ENCODE measurements at places on chromosomes 5 and 9. TPM values are rescaled to one million over a fixed set of nuclear protein-coding genes. Genes with fewer than 3 reads are reported as not detected.

GRCh38 chr9:82021198-82021597 lies 32.6 kb downstream of the SPATA31D1 start:
- DNase-seq: no peak

GRCh38 chr9:134575103-134575900 lies 66.3 kb upstream of the COL5A1 start:
- no peak for DNase-seq

DNA sequence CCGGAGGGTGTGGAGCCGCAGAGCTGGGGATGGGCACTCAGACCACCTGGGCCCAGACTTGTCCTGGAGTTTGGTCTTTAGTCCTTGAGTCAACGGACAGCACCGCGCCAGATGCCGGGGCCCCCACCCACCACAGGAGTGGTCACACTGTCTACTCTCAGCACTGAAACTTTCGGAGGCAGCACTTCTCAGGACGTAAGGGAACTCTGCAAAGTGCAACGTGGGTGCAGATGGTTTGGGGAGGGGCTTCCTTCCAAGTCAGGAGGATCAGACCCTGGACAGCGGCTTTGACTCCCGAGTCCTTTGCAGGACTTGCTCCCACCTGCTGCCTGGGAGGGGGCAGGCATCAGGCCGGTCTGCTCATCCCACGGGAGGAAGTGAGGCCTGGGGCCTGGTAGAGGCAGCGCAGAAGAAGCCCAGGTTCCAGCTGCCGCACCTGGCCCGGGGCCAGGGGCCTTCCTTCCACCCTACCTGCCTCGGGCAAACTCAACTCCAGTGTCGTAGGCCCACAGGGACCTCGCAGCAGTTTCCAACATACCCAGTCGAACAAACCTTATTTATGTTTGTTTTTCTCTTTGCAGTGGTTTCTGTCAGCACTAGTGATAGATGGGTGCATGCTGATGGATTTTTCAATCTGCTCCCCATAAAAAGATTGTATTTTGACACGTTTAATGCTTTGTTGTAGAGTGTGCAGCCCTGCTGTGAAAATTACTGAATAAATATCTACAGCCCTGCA lies 149.8 kb upstream of the PPP1R26 start:
- DNase-seq: no peak

DNA sequence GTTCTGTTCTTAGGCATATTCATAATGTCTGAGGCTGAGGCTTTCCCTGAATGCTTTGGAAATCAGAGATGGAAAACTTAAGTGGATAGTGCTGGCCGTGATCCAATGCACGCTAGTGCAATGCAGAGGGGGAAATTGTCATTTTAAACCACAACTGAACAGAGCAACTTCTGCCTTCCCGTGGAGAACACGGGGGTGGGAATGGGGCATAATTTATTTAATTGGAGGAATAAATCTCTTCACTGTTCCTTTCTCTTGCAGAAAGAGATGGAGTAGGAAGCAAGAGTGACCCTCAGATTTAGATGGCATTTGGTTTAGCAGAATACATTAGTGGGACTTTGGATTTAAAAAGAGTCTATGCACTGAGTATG lies 22.9 kb upstream of the NREP start:
- no peak for DNase-seq

- no peak for DNase-seq
Observed at GRCh38 chr9:113331780-113332179, 8.3 kb downstream of the WDR31 start.

The PAPPA gene
- total RNA-seq: 1.7 TPM

DNA sequence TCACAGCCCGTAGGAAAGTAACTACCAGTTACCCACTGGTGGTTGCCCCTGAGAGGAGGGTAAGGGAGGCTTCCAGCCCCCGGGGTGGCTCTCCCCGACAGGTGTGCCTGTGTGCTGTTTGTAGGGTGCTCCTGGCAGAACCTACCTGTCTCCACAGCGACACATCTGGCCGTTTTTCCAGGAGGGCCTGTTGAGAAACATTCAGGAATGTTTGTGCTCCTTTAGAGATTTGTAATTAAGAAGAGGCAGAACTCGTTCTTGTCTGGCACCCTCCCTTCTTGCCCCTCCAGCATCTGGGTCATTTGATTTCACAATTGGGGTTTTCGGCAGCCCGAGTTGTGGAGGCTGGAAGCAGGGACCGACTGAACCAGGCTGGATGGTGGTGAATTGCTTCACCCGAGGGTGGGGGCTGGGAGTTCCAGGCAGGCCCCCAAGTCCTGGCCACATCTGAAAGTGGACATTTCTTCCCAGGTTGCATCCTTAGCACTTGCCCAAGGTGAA lies 74.2 kb downstream of the WWC1 start:
- no peak for DNase-seq

GRCh38 chr5:100950985-100951384 lies 47.9 kb upstream of the ST8SIA4 start:
- DNase-seq: no peak
